ENCODE measurements at places on chromosomes 1 and 21. TPM values are rescaled to one million over a fixed set of nuclear protein-coding genes. Genes with fewer than 3 reads are reported as not detected.

GRCh38 chr21:41121785-41122415 is 46.1 kb upstream of the BACE2 start:
- H3K27me3 ChIP-seq: no peaks in the 10 kb centered on the region
- H3K4me3 ChIP-seq: no peak overlapping the region
- DNase-seq: peak; percentile 83
- no peaks in the 10 kb centered on the region for H3K4me1 ChIP-seq
- no peak overlapping the region for H3K27ac ChIP-seq

Gene F5
- not detected for total RNA-seq

GRCh38 chr21:42081138-42081537 is 10.0 kb downstream of the UMODL1 start:
- no peak overlapping the region for H3K27ac ChIP-seq
- peaks cover 13% of the 10 kb centered on the region for H3K4me1 ChIP-seq
- no peak overlapping the region for H3K4me3 ChIP-seq
- no peaks in the 10 kb centered on the region for H3K27me3 ChIP-seq

DNA sequence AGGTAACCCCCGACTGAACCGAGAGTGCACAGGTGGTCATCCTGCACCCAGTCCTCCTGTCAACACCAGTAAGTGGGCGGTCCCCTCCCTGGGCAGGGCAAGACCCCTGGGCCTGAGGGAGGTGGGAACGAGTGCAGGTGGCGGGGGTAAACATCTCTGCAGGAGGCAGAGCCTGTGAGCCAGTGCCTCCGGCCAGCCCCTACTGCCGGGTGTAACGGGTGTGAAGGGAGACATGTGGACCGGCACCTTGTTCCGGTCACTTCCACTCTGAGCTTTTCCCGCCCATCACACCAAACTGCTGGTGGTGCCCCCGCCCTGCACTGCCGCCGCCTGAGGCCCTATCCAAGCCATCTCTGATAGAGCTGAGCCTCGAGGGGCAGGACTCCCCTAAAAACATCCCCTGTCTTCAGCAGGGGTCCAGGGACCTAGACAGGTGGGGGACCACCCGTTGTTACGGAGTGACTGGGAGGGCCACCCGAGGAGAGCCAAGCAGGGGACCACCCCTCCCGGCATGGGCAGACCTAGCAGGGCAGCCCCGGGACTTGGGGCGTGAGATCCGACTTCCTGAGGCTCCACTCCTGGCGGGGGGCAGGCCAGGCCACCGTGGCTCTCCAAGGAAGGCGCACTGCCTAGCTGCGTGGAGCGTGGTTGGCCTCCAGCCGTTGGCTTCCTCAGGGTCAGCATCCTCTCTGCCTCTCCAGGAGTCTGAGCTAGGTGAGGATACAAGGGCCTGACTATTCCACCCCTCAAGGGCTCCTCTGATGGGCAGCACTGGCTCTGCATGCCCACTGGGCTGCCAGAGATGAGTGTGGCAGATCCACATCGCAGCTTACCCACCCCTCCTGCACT is 43.8 kb upstream of the LBR start:
- DNase-seq: no peak
- H3K36me3 ChIP-seq: no peaks in the 10 kb centered on the region
- no peak overlapping the region for H3K27ac ChIP-seq
- H3K27me3 ChIP-seq: no peaks in the 10 kb centered on the region
- no peaks in the 10 kb centered on the region for H3K4me1 ChIP-seq
- H3K4me3 ChIP-seq: no peak overlapping the region

Gene GCSAML
- not detected for total RNA-seq

DNA sequence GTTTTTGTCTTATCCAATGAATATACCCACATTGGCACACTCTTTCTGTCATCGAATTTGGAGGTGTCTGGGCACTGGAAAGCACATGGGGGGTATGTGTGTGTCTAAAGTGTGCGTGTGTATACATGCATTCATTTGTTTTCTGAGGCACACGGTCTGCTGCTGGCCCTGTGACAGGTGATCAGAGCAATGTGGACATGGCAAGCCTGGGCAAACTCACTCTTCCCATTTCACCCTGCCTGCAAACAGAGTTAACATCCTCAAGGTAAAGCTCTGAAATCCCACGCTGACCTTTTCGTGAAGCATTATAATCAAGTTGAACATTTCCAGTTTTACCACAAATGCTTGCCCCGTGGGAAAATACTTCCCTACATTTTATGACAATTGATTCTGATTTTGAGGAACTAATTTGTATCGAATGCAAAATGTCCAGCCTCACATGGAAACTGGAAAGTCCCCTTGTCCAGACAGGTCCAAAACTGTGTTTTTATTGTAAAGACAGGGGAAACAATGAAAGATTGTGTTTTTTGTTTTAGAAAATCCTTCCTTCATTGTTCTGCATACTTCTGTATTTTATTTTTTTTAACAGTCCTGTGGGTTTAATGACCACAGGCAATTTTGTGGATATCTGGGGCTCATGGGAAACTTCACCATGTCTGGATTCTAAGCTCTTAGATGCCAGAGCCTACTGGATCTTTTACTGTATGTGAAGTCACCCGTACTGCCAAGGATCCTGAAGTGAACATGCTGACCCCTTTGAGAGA is 160.9 kb downstream of the PBX1 start:
- no peaks in the 10 kb centered on the region for H3K27me3 ChIP-seq
- H3K36me3 ChIP-seq: no peaks in the 10 kb centered on the region
- H3K27ac ChIP-seq: no peak overlapping the region
- no peak overlapping the region for H3K4me3 ChIP-seq
- peaks cover 2% of the 10 kb centered on the region for H3K4me1 ChIP-seq

- no peak overlapping the region for H3K27ac ChIP-seq
- H3K4me1 ChIP-seq: no peaks in the 10 kb centered on the region
These were observed 142.0 kb downstream of the MAST2 start for GRCh38 chr1:45945426-45945825.

GRCh38 chr1:28507646-28508434 is 2.0 kb downstream of the RCC1 start:
- H3K27me3 ChIP-seq: no peaks in the 10 kb centered on the region
- peak overlapping the region; percentile 83 for H3K4me3 ChIP-seq
- DNase-seq: no peak
- peak overlapping the region; percentile 91 for H3K27ac ChIP-seq
- H3K4me1 ChIP-seq: peaks cover 26% of the 10 kb centered on the region

DNA sequence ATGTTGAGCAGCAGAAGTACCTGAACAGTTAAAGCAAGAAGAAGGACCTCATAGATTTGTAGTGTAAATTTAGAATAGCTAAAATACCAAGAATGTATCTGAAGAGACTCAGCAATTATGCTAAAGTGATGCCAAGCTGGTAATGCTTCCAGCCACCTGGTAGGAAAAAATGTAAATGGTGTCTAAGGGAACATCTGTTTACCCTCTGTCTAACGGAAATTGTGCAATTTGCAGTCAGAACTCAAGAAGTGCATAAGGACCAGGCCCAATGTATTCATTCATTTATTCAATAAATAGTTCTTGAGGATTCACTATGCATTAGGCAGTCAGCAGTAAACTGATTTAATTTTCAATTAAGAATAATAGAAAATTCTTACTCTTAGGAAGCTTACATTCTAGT is 116.0 kb upstream of the ADGRL4 start:
- H3K4me1 ChIP-seq: no peaks in the 10 kb centered on the region
- no peak overlapping the region for H3K27ac ChIP-seq
- no peak for DNase-seq
- no peaks in the 10 kb centered on the region for H3K36me3 ChIP-seq

- peak overlapping the region; percentile 84 for H3K27ac ChIP-seq
- no peaks in the 10 kb centered on the region for H3K27me3 ChIP-seq
- no peaks in the 10 kb centered on the region for H3K36me3 ChIP-seq
- peaks cover 37% of the 10 kb centered on the region for H3K4me1 ChIP-seq
- no peak for DNase-seq
- peak overlapping the region; percentile 23 for H3K4me3 ChIP-seq
These were observed 65.1 kb downstream of the DDR2 start for GRCh38 chr1:162697140-162697895.

- H3K4me3 ChIP-seq: no peak overlapping the region
- H3K4me1 ChIP-seq: no peaks in the 10 kb centered on the region
- no peak for DNase-seq
- H3K36me3 ChIP-seq: no peaks in the 10 kb centered on the region
These were observed 731.4 kb downstream of the LTN1 start for GRCh38 chr21:28261298-28261697.

- H3K27ac ChIP-seq: no peak overlapping the region
- DNase-seq: no peak
- H3K27me3 ChIP-seq: no peaks in the 10 kb centered on the region
- no peak overlapping the region for H3K4me3 ChIP-seq
These were observed 14.5 kb downstream of the CD247 start for GRCh38 chr1:167503626-167504466.

Gene HPCAL4
- total RNA-seq: 0.13 TPM

DNA sequence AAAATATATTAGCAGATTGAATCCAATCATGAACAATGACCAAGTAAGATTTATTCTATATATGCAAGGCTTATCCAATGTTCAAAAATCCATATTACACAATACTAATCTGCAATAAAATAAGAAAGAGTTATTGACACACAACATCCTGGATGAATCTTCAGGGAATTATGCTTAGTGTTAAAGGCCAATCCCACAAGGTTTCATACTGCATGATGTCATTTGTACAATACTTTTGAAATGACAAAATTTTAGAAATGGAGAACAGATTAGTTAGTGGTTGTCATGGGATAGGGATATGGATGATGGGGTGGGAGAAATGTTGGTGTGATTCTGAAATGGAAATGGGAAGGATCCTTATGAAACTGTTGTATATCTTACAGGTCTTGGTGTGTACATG is 425.7 kb downstream of the SIPA1L2 start:
- H3K27ac ChIP-seq: no peak overlapping the region
- DNase-seq: no peak
- no peak overlapping the region for H3K4me3 ChIP-seq
- H3K4me1 ChIP-seq: peaks cover under 1% of the 10 kb centered on the region
- H3K36me3 ChIP-seq: peaks cover 4% of the 10 kb centered on the region
- no peaks in the 10 kb centered on the region for H3K27me3 ChIP-seq

Gene HCRTR1
- 0.06 TPM for total RNA-seq

DNA sequence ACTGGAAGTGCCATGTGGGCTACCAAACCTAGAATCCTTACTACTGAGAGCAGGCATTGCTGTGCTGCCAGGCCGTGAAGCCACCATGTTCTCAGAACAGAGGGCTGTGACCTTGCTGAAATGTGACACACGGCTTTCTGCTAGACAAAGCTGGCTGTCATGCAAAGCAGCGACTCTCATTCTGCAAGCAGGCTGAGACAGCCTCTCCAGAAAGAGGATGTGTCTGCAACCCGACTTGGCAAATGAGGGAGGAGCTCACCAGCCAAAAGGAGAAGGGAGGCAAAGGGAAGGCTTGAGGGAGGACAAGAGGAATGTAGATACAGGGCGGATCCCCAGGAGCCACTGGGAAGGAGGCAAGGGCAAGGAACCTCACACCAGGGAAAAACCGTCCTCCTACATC is 85.7 kb upstream of the KRTAP19-8 start:
- no peaks in the 10 kb centered on the region for H3K36me3 ChIP-seq
- no peaks in the 10 kb centered on the region for H3K27me3 ChIP-seq
- H3K4me1 ChIP-seq: no peaks in the 10 kb centered on the region
- H3K27ac ChIP-seq: no peak overlapping the region

DNA sequence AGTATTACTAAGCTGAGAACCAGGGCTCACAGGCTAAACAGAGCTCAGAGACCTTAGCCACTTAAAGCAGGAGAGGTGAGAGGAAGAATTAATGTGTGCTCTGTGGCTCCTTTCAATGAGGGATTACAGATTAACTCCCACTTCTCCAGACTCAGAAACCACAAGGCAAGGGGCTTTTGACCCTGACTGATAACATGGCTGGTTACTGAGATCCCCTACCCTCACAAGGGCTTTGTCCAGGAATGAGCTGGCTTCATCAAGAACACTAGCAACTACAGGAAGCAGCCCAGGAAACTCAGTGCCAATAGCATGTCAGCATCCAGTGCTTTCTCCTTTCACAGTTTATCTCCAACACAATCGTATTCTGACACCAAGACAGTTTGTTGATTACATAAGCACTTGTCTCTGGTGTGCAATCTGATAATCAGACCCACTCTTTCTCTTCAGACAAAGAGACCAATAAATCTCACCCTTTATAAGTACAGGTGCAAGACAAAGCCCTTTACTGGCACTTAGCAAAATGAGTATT is 38.8 kb downstream of the ERI3 start:
- peak; percentile 52 for DNase-seq
- peaks cover 50% of the 10 kb centered on the region for H3K4me1 ChIP-seq
- H3K27me3 ChIP-seq: no peaks in the 10 kb centered on the region
- no peaks in the 10 kb centered on the region for H3K36me3 ChIP-seq

DNA sequence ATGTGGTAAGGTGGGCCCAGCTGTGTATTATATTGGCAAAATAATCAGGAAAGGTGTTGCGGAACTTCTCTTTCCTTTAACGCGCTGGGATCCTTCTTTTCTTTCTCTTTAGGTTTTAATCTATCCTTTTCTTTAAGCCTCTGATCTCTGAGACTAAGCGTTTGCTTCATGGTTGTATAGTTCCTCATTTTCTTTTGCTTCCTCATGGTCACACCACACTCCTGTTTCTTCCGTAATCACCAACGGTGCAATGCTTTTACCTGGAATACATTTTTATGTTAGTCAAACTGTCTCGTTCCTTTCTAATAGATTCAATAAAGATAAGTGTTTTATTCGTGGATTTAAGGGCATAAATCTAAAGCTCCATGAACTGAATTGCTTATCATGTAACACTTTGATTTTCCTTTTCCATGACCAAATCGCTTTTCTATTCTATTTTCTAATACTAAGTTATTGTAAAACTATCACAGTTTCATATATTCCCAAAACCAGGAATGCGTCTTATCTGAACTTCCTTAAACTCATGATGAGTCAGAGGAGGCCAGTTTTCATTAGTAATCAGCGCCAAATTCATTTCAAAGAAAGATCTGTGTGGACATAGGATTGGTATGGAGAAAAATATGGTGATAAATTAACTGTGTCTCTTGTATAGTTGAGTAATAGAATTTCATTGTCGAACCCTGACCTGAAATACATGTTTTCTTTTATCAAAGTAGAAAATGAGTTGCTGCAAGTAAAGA is 12.2 kb downstream of the SDCCAG8 start:
- DNase-seq: no peak
- H3K27me3 ChIP-seq: no peaks in the 10 kb centered on the region

DNA sequence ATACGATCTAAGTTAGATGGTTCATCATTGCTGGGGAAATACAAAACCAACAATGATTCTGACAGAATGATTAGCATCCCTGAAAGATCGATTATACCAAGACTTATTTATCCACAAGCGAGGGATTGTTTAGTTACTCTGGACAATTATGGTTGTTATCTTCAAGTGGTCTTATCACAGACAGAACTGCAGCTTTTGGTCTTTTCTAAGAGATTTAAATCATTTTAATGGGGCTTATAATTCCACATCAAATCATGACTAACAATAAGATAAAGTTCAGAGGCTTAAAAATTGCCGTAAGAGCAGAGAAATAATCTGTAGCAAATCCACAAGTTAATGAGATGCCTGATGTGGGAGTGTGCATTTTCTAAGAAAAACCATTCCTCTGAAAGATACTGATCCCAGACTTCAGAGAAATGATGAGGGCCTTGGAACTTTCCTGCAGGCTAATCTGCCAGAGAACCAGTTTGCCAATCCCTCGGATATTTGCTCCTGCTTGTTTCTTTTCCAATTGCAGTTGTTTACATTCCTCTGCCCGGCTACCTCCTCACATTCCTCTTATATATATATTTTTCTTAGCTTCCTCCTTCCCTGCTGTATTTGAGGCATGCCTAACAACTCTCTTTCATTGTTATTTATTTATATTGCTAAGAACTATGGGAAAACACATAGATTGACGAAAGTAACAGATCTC is 134.8 kb downstream of the BACH1 start:
- no peak overlapping the region for H3K27ac ChIP-seq
- no peak overlapping the region for H3K4me3 ChIP-seq
- no peaks in the 10 kb centered on the region for H3K36me3 ChIP-seq
- H3K27me3 ChIP-seq: no peaks in the 10 kb centered on the region
- DNase-seq: no peak
- H3K4me1 ChIP-seq: peaks cover 21% of the 10 kb centered on the region

GRCh38 chr1:238485057-238485911 is 594.6 kb upstream of the ZP4 start:
- H3K36me3 ChIP-seq: no peaks in the 10 kb centered on the region
- H3K27ac ChIP-seq: no peak overlapping the region
- DNase-seq: peak; percentile 38
- peak overlapping the region; percentile 27 for H3K4me3 ChIP-seq

All from neural progenitor cell (in vitro differentiated cells).